Stimulated activated CD8-positive, alpha-beta memory T cell treated with anti-CD3 and anti-CD28 coated beads, Interleukin-15, amount 100 ng/mL, for 4 hours (primary cell): ENCODE measurements at places on chromosomes 16 and 17.

GRCh38 chr16:66006485-66006884 lies 360.0 kb upstream of the CDH5 start:
- DNase-seq = no peak

DNA sequence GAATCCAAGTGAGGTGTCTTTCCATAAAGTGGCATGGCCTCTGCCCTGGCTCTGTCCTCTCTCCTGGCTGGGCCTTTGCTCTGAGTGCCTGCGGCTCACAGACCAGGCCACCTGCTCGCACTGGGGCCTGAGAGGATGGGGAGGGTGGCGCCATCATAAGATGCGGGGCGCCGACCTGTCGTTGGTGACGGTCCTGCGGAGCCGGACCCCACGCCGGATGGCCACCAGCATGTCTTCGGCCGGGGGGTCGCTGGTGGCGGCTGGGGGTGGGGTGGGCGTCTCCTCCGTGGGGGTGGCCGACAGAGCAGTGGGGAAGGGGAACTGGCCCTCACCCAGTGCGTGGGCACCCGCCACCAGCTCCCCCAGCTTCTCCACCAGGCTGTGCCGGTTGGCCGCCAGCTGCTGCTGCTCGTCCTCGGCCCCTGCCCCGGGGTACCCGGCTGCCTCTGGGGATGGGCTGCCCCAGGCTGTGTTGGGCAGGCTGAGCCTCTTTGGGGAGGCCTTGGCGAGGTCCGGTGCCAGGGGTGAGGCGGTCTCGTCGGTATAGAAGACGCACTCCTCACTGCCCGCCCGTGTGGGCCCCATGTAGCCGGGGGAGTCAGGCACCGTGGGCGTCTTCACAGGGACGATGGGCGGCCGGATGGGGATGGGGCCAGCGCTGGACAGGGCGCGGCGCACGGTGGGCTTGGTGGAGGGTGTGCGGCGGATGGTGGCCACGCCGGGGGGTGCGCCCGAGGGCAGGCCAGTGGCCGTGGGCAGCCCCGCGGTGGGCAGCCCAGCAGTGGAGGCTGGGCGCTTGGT lies 17.4 kb downstream of the IL34 start:
- DNase-seq = no peak

- DNase-seq = no peak
Observed at GRCh38 chr17:65900216-65900615, 291.7 kb downstream of the CEP112 start.

DNA sequence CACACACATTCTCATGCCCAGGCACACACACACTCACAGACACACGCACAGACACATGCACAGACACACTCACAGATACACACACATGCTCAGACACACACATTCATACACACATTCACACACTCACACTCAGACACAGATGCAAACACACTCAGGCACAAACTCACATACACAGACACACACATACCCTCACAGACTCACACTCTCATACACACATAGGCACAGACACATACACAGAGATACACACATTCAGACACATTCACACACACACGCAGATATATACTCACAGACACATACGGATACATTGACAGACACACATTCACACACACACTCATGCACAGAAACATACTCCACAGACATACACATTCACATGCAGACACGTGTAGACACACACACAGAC lies 89.6 kb downstream of the RBFOX3 start:
- DNase-seq = no peak

DNA sequence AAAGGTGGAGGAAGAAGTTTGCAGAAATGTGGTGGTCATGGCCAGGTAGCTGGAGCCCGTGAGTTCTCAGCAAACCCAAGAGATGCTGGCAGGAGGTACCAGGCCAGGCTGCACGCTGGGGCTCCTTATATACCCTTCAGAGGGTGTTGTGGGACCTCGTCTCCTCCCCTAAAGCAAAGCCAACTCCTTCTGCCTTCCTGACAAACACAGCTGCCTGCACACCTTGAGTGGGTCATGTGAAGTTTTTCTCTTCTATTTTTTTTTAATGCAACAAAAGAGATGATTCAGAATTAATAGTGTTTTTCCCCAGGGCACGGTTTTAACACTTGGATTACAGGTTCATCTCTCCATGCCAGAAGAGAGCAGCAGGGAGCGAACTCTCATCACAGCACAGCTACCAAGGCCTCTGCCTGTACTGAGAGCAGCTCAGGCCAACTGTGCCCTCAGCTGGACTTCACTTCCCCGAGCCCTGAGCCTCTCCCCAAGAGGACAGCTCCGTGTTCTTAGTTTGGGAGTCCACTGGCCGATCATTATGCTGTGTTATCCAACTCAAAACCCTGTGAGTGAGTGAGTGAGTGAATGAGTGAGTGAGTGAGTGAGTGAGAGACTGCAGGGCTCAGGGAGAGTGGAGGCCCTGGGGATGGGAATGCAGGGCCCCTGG lies at the start of gene KRT15:
TSS of gene KRT15 (minus strand) at position 102 of the 661 bp plus-strand sequence. CDS start at position 39, 63 bp downstream.
- DNase-seq = no peak

DNA sequence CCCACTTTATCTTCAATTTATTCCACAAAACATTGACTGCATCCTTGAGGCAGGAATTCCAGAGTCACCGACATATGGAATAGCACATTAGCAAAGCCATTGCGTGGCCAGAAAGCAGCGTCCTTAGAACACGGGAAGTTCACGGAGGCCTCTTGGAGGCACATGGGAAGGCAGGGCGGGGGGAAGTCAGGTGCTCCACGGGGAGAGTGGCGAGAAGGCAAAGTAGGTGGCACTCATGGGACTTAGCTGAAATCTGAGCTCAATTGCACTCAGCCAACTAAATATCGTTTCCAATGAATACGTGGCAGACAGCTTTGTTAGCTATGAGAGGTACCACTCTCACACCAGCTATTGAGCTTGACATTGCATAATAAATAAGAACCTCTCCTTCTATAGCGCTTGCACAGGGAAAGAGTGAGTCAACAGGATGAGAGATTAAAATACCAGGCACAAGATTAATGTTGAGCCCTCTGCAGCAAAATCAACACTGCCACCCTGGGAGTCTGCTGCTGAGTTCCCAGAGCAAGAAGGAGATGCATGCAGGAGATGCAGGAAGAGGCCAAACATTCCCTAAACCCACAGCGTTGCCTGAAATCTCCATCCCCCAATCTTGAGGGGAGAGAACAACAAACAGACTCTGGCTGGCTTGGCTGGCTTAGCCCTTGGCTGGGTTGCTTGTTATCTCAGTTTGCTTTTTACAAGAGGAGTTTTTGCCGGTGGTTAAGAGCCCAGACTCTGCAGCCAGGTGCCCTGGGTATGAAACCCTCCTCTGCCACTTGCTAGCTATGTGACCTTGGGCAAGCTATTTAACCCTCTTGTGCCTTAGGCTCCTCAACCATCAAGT lies 28.8 kb downstream of the ABCC12 start:
- DNase-seq = no peak
